NAMALWA (cell line): ENCODE measurements at places on chromosomes 4 and X.

DNA sequence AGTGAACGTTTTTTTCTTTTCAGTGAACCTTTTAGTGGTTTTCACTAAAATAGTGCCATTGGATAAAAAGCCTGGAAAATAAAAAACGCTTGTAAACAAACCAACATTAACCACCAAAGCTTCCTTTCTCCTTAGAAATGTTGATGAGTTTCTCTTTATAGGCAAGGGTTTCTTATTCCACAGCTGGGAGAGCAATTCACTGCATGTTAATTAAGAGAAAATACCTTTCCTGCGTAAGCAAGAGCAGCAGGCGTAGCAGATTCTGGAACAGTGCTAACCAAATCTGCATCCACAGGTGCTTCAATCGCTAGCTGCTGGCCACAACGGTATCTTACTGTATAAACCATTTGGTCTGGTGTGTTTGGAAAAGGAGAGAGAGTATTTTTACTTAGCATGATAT is 13.3 kb upstream of the AASDH start:
- no peak for DNase-seq

DNA sequence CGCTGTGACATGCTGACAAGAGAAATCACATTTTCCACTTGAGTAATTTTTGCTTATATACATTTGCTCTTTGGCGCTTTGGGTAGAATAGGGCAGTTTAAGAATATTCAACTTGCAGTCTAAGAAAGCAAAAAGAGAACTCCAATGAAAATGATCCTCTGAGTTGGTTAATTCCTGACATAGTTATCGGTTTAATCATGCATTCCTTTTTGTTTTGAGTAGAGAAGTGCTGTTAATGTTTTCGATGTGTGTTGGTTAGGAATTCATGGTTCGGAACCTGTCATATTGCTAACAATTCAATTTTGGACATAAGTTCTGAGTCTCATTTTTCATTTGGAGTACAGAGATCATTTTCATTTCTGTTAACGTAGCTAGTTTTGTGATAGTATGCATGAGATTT is 700.6 kb upstream of the PITX2 start:
- no peak for DNase-seq

GRCh38 chr4:151671541-151672059 is 89.2 kb downstream of the GATB start:
- no peak for DNase-seq

- no peak for DNase-seq
Observed at GRCh38 chr4:44535981-44536380, 87.4 kb upstream of the KCTD8 start.

DNA sequence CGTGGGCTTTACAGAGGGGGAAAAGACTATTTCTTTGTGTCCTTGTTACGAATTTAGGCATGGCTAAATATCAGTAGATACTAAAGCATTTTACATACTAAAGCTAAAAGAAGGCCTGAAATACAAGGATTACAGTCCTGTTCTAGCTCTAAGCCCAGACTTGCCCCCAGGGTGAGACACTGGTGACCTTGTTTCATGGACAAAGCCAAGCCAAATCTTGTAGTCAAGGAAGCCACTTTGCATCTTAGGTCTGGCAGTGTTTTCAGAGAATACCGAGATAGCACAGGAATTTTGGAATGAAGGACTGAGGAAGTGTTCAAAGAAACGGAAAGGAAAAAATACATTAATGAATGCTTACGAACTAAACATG is 733 bp upstream of the G3BP2 start:
- no peak for DNase-seq

DNA sequence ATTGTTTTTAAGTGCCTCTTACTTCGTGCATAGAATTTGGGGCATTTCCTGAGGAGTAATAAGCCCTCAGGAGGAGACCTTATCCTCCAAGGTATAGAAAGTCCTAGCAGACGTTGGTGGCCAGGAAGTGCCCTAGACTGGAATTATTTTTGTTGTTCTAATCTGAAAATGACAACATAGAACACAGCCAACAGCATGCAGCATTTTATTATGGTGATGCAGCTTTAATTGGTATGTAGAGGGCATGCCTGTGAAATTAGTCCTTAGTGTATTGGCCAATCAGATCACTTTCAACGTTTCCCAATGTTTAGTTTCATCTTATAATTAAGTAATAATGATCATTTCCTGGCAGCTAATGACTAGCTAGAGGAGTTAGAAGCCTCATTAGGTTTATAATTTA is 199.2 kb downstream of the SHROOM3 start:
- no peak for DNase-seq

DNA sequence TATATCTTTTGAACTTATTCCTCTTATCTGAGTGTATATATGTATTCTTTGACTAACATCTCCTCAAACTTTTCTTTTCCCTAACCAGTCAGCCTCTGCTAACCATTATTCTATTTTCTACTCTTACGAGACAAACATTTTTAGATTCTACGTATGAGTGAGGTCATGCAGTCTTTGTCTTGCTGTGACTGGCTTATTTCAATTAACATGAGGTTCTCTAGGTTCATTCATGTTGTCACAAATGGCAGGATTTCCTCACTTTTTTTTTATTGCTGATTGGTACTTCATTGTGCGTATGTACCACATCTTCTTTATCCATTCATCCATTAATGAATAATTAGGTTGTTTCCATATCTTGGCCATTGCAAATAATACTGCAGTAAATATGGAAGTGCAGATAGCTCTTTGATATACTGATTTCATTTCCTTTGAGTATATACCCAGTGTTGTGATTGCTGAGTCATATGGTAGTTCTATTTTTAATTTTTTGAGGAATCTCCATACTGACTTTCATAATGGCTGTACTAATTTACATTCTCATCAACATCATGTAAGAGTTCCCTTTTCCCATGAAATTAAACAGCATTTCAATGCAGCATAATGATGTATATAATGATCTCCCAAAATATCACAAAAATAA is 80.1 kb downstream of the HS3ST1 start:
- no peak for DNase-seq

DNA sequence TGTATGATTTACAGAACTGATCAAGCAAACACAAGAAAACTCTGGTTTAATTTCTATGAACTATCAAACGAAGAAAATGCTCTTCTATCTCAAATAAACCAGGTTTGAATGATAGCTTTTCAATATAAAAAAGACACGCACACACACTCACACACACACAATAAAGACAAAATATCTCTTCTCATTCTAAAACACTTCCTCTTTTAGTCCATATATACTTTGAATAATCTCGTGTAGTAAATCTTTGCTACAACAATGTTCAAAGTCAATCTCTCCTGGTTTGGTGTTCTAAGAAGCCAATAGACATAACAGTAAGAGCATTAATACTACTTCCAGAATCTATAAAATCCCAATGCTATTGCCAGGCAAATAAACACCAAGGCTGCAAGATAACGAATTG is 13.3 kb downstream of the CXCL2 start:
- DNase-seq = no peak

- no peak for DNase-seq
Observed at GRCh38 chr4:107740950-107741701, 21.1 kb upstream of the PAPSS1 start.

GRCh38 chr4:52954560-52955170 is 92.5 kb downstream of the RASL11B start:
- DNase-seq = no peak

GRCh38 chr4:77917075-77917474 is 54.4 kb downstream of the MRPL1 start:
- no peak for DNase-seq

DNA sequence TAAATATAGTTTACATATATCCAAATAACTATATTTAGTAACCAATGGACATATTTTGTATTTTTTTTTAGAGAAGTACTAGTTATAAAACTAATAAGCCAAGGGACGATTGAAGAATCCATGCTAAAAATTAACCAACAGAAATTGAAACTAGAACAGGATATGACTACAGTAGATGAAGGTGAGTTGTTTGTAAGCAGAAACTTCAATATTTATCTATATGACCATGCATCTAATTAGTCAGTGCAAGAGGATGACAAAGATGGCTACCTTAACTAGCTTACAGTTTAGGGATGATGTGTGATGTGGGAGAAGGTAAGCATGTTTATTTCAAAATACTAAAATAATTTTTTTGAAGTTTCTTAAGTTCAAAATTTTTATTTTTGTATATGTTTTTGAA is 57.7 kb downstream of the HPGDS start:
- no peak for DNase-seq

- no peak for DNase-seq
Observed at GRCh38 chr4:5478169-5478568, 230.2 kb downstream of the EVC2 start.

DNA sequence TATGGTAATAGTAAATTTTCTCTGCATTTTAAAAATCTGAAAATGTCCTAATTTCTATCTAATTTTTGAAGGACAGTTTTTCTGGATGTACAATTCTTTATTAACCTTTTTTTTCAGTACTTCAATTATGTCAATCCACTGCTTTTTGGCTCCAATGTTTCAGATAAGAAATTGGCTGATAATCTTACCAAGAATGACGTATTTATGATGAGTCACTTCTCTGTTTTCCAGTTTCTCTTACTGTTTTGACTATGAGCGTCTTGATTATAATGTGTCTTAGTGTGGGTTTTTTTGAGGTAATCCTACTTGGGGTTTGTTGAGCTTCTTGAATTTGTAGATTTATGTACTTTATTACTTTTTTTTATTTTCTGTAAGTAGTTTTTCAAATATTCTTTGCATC is 47.2 kb downstream of the UGT2B11 start:
- no peak for DNase-seq

- no peak for DNase-seq
Observed at GRCh38 chr4:173211838-173212237, 43.2 kb downstream of the GALNT7 start.

GRCh38 chr4:159042097-159042605 is 60.7 kb upstream of the RAPGEF2 start:
- DNase-seq = peak; percentile 73

- no peak for DNase-seq
Observed at GRCh38 chrX:119041175-119041574, 31.6 kb upstream of the CT47C1 start.

- no peak for DNase-seq
Observed at GRCh38 chr4:98423009-98423408, 161.8 kb downstream of the RAP1GDS1 start.

DNA sequence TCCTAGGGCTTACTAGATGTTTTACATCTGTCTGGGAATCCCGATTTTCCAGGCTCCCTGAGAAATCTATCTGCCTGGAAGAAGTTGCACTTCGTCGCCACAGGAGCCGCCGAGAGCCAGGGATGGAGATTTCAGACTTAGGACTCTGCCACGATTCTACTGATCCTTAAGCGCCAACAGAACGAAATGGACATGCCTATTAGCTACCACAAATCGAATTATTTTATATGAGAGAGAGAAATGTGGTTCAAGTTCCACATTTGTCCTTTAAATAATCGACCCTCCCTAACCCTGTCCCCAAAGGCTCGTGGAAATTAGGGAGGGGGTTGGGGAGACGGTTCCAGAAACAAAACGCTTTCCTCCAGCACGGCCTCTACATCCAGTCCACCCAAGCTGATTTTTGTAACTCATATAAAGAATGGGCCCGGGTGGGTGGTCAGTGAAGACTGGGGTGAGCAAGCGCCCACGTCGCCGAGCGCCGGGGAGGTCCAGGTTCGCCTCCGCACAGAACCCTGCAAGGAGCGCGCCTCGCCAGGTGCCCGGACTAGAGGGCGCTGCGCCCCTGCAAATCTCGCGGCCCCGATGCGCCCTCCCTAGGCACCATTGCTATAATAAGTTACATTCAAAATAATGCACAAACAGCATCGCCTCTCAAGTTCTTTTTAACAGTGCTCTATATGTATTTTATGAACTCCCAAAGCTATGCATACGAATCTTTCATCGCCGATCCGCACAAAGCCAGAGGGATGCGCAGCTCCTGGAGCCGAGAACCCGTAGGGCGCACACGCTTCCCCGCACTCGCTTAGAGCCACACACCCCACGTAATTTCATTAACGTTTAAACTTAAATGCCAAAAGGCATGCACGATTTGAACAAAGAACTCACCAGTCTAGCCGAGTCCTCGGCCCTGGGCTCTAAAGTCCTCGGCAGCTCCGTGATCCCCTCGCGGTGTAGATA is 2.1 kb upstream of the FAT1 start:
- no peak for DNase-seq

- DNase-seq = no peak
Observed at GRCh38 chr4:113998079-113998478, 18.6 kb upstream of the ARSJ start.

DNA sequence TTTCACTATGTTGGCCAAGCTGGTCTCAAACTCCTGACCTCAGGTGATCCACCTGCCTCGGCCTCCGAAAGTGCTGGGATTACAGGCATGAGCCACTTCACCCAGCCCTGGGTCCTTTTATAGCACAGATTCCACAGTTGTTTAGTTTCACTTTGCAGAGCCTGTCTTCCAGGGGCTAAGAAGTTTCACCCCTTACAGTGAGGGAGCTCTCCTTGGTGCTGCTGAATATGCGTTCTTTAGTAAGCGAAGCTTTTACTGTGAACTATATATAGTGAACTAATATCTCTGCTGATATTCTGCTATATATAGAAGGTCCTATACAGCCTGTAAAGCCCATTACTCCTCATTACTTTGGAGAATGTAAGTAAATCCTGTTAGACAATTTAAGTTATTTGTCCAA is 4.2 kb downstream of the TCEAL6 start:
- DNase-seq = no peak

GRCh38 chr4:25448379-25449109 is 71.5 kb downstream of the ANAPC4 start:
- no peak for DNase-seq

DNA sequence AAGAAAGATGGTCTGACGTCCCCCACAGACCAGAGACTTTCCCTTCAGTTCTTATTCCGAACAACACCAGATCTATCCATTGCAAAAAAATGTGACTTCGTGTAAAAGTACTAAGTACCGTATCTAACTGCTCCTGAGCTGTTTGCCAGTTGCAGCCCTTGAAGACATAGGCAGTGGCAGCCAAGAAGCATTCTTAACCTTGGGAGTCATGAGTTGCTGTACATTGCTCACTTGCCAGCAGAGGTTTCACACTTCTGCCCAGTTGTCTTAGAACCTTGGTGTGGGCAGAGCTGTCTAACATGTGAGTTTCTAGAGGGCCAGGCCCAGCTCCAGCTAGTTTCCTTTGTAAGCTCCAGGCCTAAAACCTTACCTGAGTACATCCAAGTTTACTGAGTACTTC is 10.5 kb upstream of the CHRDL1 start:
- DNase-seq = no peak

- peak; percentile 99 for DNase-seq
Observed at GRCh38 chr4:99949999-99950912, at the start of gene H2AZ1. H2AZ1 (minus strand) TSS chr4:99950275; CDS start chr4:99950170, 105 bp downstream.

- DNase-seq = peak; percentile 42
Observed at GRCh38 chr4:184310171-184310567, 92.5 kb upstream of the ENPP6 start.

- DNase-seq = no peak
Observed at GRCh38 chrX:56314334-56314733, 82.2 kb downstream of the KLF8 start.

DNA sequence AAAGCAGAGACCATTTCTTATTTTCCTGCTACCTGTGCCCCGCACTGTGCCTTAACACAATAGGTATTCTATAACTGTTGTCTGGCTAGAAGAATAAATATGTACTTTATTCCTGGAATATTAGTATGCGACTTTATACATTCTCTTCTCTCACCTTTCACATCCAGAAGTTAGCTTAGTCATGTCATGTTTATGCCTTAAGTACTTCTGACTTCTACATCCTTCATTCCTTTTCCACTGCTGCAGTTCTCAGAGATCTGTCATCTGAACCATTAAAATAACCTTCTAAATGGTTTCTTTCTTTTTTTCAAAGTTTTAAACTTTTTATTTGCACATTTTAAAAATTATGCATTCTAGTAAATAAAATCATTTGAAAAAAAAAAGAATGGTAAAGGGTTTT is 34.4 kb downstream of the KIF4A start:
- DNase-seq = no peak

GRCh38 chr4:148007314-148007760 is 275.4 kb downstream of the ARHGAP10 start:
- DNase-seq = no peak
